GOT3 (cell line): ENCODE measurements at places on chromosomes 4 and X.

DNA sequence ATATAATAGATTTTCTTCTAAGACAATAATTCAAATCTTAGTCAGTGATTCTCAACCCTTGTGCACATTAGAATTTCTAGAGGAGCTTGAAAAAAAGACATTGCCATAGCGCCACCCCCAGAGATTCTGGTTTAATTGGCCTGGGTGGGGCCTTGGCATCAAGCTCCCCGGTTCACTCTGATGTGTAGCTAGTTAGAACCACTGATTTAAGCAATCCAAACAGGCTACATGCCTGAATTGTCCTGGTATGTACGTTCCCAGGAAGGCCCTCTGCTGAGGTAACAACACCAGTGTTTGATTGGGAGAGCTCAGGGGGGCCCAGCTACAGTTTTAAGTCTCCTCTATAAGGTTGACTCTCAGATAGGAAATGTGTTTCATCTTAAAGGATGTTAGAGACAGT lies 1.3 kb upstream of the ATP10D start:
- DNase-seq = no peak

DNA sequence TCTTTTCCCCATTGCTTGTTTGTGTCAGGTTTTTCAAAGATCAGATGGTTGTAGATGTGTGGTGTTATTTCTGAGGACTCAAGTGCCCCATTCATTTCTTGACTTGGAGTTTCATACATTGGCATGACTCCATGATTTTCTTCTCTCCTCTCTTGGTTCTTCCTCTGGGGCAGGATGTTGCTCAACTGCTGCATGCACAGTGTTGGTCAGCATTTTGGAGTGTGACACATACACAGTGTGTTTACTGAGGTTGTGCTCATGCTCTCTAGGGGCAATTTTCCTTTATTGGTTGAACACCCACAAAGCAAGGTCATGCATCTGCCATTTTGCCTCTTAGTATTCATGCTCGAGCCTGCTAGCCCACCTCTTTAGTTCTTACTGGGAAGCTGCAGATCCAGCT lies 1993.8 kb downstream of the ARAP2 start:
- no peak for DNase-seq

DNA sequence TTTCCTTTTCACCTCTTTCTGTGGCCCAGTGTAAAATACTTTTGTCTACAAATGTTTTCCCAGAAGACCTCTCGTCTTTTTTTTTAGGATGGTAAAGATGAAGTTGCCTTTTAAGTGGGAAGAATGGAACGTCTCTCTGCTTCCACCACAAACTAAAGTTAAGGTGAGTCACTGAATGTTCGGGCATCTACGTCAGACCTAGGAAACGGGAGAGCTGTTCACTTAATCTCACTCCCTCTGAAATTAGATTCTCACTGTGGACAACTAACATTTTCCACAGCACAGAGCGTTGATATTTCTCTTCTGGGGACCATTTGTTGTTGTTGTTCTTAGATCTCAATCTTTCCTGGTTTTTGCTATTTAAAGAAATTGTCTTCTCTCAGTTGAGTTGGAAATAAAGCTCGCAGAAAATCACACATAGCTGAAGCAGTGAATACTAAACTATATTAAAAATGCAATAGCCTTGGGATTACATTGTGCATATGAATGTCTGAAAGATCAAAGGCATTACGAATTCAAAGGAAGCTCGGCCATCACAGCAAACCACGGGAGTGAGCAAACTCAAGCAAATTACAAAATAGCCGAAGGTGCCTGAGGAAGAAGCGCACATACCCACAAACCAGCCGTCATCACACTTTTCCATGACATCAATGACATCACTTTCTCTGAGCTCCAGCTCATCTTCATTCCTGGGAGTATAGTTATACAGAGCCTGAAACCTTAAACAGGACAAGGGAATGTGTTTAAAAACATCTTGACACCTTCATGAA lies 53.9 kb upstream of the PDLIM3 start:
- no peak for DNase-seq

DNA sequence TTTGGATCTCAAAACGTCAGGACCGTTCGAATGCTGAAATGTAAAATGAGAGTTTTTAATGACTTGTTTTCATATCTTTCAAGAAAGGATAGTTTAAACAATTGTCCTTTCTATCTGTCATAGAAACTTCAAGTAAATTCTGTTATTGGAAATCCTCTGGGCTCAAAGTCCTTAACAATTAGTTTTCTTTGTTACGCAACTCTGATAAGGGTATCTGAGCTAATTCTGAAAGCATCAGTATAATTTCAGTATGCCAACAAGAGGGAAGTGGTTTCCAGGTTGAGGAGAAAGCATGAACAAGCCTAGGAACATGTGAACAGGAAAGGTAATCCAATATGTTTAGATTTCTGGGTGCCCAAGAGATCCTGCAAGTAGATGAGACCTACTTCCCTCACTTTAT lies 22.0 kb downstream of the ADH7 start:
- DNase-seq = no peak

DNA sequence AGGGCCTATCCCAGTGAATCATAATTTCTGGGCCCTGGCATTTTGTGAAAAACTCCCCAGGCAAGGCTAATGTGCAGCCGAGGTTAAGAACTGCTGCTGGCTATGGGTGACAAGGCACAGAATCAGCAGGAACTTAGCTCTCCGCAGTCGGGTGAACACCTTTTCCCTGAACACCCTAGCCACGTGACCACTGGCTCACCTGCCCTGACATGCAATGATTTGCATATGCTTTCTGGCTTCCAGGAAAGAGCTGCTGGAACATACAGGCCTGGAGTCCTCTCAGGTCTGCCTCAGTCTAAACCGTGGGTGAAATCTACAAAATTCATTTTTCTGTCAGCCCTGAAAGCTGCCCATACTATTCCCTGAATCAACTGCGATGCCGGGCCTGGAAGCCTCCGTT lies 56.6 kb downstream of the ZNF827 start:
- DNase-seq = no peak
